ENCODE measurements at places on chromosomes 3 and 15.

DNA sequence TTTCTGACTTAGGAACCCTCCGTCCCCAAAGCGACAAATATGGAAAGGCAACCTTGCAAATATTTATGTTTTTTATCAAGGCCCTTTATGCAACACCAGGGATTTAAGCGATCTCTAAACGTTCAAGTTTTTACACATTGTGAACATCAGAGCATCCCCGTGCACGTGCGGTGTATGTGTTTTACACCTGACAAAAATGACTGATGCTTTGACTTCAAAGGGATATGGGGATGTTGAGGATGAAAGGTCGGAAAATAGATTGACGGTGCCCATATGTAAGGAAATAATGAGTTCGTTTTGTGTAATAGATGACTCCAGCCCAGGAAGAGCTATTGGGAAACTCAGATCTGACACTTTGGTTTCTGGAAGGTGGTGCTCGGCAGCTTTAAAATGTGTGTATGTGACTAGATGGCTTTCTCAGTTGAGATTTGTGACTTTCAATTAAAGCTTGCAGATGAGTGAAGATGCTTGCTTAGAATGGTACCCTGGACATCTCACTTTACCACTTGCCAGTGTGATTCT is 866 bp downstream of the SLC49A4 start:
- no peaks in the 10 kb centered on the region for H3K27me3 ChIP-seq
- peak overlapping the region; percentile 70 for H3K4me3 ChIP-seq
- no peak overlapping the region for H3K27ac ChIP-seq
- DNase-seq, result no peak
- peaks cover 2% of the 10 kb centered on the region for H3K4me1 ChIP-seq
- H3K36me3 ChIP-seq, result no peaks in the 10 kb centered on the region

DNA sequence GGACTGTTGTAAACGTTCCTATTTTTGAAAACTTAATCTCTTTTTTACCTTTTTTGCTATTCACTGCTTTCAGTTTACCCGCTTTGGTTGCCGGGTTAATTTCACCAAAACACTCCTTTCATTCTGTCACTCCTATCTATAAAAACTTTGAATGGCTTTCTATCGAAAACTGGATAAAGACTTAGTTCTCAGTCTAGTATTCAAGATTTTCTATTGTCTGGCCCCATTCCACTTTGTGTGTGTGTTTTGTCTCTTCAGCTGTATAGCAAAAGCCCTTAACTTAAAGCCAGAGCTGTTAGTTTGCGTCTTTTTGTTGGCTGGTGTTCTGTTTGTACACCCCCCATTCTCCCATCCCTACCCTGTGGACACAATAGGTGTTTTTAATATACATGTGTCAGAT is 7.5 kb downstream of the PIAS1 start:
- no peak for DNase-seq
- no peaks in the 10 kb centered on the region for H3K36me3 ChIP-seq
- H3K4me1 ChIP-seq, result peaks cover 2% of the 10 kb centered on the region
- H3K27me3 ChIP-seq, result no peaks in the 10 kb centered on the region
- no peak overlapping the region for H3K27ac ChIP-seq
- H3K4me3 ChIP-seq, result no peak overlapping the region

GRCh38 chr15:36595611-36596010 is 16.2 kb downstream of the CDIN1 start:
- no peaks in the 10 kb centered on the region for H3K27me3 ChIP-seq
- H3K4me3 ChIP-seq, result no peak overlapping the region
- DNase-seq, result no peak

DNA sequence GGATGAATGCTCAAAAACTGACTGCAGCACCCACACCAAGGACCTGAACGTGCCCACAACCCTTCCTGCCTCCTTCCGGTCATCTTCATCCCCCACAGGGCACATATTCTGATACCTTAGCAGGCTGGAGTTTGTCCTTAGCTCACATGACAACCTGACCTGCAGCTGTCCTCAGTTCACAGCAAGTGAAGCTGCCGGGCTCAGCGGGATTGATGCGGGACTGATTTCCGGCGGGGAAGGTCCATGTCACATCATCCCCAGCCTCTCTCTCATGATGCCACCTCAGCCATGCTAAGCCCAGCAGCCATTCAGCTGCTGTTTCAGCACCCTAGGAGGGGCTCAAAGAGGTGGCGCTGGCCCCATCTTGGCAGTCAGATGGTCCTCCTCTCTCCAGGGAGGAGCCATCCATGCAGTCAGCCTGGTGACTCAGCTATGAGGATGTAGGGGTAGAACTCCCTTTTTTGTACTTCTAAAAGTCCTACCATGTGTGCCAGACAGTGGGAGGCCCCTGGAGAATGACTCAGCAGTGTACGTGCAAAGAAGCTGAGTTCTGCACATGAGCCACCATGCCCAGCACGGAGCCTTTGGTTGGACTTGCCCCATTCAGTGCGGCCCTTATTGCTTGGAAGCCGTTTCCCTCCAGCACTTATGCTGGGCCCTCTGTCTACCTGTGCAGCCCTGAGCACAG is 9.5 kb downstream of the CA12 start:
- H3K4me3 ChIP-seq, result no peak overlapping the region
- H3K36me3 ChIP-seq, result no peaks in the 10 kb centered on the region
- H3K27me3 ChIP-seq, result no peaks in the 10 kb centered on the region

DNA sequence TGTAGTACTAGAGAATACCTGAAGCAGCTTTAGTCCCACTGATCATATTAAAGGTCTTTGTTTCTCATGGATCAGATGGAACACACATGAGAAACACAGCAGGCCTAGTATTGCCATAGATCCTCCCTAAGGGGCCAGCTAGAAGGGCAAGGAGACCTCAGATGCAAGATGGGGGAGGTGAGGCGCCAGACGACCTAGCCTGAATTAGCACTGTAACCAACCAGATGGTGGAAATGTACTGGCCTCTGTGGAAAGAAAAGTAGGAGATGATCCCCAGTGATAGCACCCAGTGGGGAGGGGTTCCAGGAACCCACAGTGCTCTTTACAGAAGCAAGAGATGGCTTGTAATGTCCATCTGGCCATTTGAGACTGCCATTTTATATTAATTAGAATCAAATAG is 138.2 kb upstream of the ZNF385D start:
- no peak overlapping the region for H3K27ac ChIP-seq
- no peak overlapping the region for H3K4me3 ChIP-seq
- peak; percentile 16 for DNase-seq
- peaks cover 3% of the 10 kb centered on the region for H3K4me1 ChIP-seq
- no peaks in the 10 kb centered on the region for H3K36me3 ChIP-seq

DNA sequence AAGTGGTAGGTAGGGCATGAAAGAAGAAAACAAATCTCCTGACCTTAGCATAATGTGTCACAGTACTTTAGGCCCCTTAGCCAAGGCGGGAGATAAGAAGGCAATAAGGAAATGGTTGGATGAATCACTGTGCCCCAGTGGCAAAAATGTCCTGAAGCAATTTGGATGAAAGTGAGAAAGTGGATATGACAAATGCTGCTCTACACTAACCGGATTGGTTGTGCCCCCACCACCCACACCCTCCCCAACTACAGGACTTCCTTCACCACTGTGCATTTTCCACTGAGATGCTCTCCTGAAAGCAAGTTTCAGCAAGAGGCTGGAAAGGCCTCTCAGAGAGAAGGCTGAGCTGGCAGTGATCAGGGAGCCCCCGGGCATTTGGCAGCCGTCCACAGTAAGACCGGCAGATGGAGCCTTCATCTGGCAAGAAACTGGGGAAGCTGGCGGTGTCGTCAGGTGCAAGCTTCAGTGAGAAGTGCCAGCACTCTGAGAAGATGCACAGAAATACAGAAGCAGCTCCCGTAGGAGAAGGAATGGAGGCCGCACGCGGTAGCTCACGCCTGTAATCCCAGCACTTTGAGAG is 63.8 kb downstream of the ATP1B3 start:
- no peak overlapping the region for H3K4me3 ChIP-seq
- peak; percentile 57 for DNase-seq
- H3K36me3 ChIP-seq, result no peaks in the 10 kb centered on the region

GRCh38 chr3:97278506-97278905 is 464.1 kb downstream of the EPHA6 start:
- H3K27ac ChIP-seq, result no peak overlapping the region
- H3K4me1 ChIP-seq, result peaks cover 6% of the 10 kb centered on the region
- no peak overlapping the region for H3K4me3 ChIP-seq
- no peaks in the 10 kb centered on the region for H3K36me3 ChIP-seq
- H3K27me3 ChIP-seq, result no peaks in the 10 kb centered on the region

DNA sequence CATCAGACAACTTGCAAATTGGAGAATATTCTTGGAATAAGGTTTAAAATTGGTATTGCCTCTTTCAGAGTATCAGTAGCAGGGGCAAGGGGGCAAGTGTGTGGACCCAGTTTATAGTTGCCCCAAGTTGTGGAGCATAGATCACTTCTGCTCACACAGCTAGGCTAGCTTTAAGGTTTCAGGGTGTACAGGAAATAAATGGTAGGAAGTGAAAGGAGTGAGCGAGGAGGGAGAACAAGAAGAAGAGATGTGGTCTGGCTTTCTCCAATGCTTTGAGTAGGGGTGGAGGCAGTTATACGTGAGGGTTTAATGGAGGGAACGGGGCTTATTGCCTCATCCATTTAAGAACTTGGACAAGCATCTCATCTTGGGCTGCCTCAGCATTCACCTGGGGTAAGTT is 290.0 kb upstream of the CFAP20DC start:
- H3K36me3 ChIP-seq, result no peaks in the 10 kb centered on the region
- no peak overlapping the region for H3K4me3 ChIP-seq
- H3K27me3 ChIP-seq, result no peaks in the 10 kb centered on the region
- H3K4me1 ChIP-seq, result no peaks in the 10 kb centered on the region

GRCh38 chr3:66923969-66924368 is 74.1 kb upstream of the KBTBD8 start:
- no peak overlapping the region for H3K27ac ChIP-seq
- no peaks in the 10 kb centered on the region for H3K27me3 ChIP-seq
- H3K4me3 ChIP-seq, result no peak overlapping the region
- H3K4me1 ChIP-seq, result no peaks in the 10 kb centered on the region

DNA sequence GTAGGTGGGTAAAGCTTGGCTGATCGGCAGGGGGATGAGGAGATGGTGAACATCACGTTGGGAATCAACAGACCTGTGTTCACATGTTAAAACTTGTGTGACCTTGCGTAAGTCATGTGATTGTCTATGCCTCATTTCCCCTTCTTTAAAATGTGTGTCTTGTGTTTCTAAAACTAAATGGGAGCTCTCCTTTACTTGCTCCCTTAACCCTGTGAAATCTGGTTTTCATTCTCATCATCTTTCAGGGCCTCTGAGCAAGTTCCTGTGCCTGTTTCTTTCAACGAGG is 29.7 kb upstream of the IREB2 start:
- no peak overlapping the region for H3K27ac ChIP-seq
- H3K4me1 ChIP-seq, result no peaks in the 10 kb centered on the region
- DNase-seq, result no peak

GRCh38 chr15:67865331-67865730 is 25.5 kb upstream of the RNU6-1 start:
- no peaks in the 10 kb centered on the region for H3K27me3 ChIP-seq
- H3K27ac ChIP-seq, result no peak overlapping the region
- no peaks in the 10 kb centered on the region for H3K36me3 ChIP-seq
- DNase-seq, result no peak
- H3K4me3 ChIP-seq, result no peak overlapping the region
- H3K4me1 ChIP-seq, result peaks cover 5% of the 10 kb centered on the region

DNA sequence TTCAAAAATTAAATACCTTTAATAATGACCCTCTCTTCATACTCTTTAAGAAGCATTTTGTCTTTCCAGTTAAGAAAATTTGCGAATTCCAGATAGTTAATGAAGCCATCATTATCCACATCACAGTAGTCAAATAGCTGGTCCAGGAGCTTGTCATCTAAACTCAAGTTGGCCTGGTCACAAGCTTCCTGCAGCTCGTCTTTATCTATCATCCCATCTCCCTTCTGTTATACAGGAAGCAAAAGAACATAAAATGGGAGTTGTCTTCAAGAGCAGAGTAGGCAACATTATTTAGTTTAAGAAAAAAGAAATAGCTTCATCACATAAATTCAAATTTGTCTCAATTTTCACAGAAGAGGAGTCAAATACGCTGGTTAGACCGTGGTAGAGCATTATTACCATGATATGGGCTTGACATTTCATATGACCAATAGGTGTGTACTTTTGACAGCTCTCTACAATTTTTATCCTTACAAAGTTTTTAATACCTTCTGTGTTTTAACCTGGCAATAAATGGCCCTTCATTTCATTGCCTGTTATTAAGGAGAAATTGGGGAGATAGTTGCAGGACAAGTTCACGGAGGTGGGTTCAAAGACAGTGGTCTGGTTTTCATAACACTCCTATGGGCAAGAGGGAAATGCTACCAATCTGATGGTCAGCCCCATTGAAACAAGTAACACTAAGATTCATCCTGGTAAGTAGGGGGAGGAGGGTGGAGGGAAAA is 45.4 kb downstream of the EFHB start:
- H3K36me3 ChIP-seq, result no peaks in the 10 kb centered on the region
- H3K4me3 ChIP-seq, result no peak overlapping the region
- no peak overlapping the region for H3K27ac ChIP-seq
- H3K27me3 ChIP-seq, result no peaks in the 10 kb centered on the region
- DNase-seq, result no peak

GRCh38 chr3:16146015-16146730 is 28.3 kb upstream of the GALNT15 start:
- H3K27me3 ChIP-seq, result no peaks in the 10 kb centered on the region
- no peak for DNase-seq
- H3K4me3 ChIP-seq, result no peak overlapping the region
- H3K4me1 ChIP-seq, result no peaks in the 10 kb centered on the region

DNA sequence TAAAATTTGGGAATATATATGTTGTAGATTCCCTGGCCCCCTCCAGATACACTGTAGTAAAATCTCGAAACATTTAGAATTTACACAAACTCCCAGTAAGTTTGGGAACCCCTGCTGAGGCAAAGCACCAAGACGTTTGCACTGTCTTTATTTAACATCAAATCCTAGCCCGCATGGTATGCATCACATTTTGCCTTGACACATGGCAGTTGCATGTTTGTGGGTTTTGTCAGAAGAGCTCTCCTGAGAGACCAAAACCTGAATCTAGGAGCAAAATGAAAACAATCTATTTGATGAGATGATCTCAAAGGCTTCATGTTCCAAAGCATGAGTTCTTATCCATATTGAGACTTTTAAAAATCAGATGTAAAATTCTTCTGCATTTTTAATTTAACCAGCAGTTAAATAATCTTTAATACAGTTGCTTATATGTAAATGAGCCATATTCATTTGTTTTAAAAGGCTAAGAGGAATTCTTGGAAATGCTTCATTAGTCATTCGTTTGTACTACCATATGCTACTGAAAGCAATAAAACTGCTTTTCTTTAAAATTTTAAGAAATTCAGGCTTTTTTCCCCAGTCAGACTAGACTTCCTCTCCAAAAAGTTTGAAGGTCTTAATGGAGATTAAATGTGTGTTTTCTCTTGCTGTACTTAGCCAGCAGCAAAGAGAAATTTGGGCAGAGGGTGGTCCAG is 105.2 kb upstream of the BOC start:
- no peak overlapping the region for H3K4me3 ChIP-seq
- H3K4me1 ChIP-seq, result no peaks in the 10 kb centered on the region
- H3K36me3 ChIP-seq, result no peaks in the 10 kb centered on the region
- H3K27ac ChIP-seq, result no peak overlapping the region
- DNase-seq, result no peak
- H3K27me3 ChIP-seq, result no peaks in the 10 kb centered on the region

GRCh38 chr3:30495172-30496065 is 111.0 kb upstream of the TGFBR2 start:
- H3K36me3 ChIP-seq, result no peaks in the 10 kb centered on the region
- no peak overlapping the region for H3K4me3 ChIP-seq
- no peak for DNase-seq
- no peak overlapping the region for H3K27ac ChIP-seq
- H3K4me1 ChIP-seq, result no peaks in the 10 kb centered on the region

Measured in mesendoderm (in vitro differentiated cells).